ENCODE measurements at places on chromosomes 13 and 19.

DNA sequence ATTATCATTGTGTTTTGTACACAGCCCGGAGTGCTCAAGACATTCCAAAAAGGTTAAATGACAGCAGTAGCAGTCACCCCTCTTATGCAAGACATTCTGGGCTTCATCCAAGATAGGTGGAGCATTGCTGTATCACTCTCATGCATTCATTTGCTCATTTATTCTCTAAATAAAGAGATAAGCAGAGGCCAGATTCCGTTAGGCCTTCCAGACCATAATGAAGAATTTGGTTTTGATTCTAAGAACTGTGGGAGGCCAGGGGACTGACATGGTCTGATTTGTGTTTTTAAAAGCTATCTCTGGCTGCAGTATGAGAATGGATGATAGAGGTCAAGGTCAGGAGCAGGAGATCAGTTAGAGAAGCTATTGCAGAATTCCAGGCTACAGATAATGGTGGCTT is 145.8 kb downstream of the KCNRG start:
- no peak for DNase-seq

DNA sequence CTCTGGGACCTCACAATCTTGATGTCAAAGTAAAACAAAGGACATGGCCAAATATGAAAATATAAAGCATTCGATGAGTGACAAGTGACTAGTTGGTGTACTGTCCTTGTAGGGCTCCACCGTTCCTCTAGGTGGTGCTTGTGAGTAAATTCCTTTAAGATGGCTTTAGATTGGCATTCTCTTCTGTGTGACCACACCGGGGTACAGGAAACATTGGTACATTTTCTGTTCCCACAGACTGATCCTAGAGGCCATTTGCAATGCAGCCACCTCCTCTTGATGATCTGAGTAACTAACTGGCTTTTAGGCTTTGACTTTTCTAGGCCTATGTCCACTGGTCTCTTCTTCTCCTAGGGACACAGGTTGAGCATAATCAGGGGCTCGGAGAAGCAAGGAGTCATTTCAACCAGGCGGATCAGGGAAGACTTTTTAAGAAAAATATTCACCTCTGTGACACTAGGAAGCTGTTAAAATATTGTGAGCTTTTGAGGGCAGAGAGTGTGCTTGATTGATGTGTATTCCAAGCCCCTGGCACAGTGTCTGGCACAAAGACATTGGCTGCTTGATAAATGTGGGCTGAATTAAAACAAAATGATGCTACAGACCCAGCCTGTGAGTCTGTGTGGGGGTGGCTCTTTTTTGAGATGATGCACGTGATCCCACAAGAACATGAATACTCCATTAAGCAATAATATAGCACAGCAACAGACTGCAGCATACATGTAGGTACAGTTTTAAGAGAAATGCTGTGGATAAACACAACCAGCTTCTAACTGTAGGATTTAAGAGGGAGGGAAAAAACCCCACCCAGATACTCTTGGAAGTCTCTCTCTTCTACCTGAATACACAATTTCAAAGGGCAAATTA is 21.0 kb downstream of the EPSTI1 start:
- peak; percentile 19 for DNase-seq

GRCh38 chr13:92354583-92354982 is 872.0 kb upstream of the GPC6 start:
- DNase-seq: no peak

DNA sequence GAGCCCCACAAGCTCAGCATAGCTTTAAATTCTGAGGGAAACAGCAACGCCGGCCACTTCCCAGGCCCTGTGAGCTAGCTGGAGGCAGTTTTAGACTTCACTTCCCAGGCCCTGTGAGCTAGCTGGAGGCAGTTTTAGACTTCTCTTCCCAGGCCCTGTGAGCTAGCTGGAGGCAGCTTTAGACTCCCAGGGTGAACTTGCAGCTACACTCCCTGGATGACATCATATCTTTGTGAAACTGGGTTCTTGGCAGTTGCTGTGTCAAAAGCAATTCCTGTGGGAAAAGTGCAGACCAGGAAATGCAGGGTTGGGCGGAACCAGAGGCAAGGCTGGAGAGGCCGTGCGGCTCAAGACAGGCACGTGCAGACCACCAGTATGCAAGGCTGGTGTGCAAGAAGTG is 12.7 kb downstream of the SOX1 start:
- no peak for DNase-seq
